ENCODE measurements at places on chromosomes 7 and 10. TPM values are rescaled to one million over a fixed set of nuclear protein-coding genes. Genes with fewer than 3 reads are reported as not detected.

The HOXA9 gene
- 1.6 TPM for total RNA-seq

The CALML3 gene
- total RNA-seq = not detected

DNA sequence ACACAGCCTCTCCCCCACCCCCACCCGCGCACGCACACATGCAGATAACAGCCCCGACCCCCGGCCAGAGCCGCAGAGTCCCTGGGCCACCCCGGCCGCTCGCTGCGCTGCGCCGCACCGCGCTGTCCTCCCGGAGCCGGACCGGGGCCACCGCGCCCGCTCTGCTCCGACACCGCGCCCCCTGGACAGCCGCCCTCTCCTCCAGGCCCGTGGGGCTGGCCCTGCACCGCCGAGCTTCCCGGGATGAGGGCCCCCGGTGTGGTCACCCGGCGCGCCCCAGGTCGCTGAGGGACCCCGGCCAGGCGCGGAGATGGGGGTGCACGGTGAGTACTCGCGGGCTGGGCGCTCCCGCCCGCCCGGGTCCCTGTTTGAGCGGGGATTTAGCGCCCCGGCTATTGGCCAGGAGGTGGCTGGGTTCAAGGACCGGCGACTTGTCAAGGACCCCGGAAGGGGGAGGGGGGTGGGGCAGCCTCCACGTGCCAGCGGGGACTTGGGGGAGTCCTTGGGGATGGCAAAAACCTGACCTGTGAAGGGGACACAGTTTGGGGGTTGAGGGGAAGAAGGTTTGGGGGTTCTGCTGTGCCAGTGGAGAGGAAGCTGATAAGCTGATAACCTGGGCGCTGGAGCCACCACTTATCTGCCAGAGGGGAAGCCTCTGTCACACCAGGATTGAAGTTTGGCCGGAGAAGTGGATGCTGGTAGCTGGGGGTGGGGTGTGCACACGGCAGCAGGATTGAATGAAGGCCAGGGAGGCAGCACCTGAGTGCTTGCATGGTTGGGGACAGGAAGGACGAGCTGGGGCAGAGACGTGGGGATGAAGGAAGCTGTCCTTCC, 620 bp downstream of the EPO start:
- H3K4me3 ChIP-seq = no peak overlapping the region
- H3K27me3 ChIP-seq = no peaks in the 10 kb centered on the region
- H3K27ac ChIP-seq = no peak overlapping the region
- H3K36me3 ChIP-seq = no peaks in the 10 kb centered on the region
- no peaks in the 10 kb centered on the region for H3K4me1 ChIP-seq
- DNase-seq = no peak

- H3K27ac ChIP-seq = no peak overlapping the region
- H3K4me1 ChIP-seq = no peaks in the 10 kb centered on the region
- DNase-seq = no peak
Observed at GRCh38 chr10:34955391-34955790, 134.8 kb downstream of the CUL2 start.

The AKR1D1 gene
- not detected for total RNA-seq

- no peak overlapping the region for H3K4me3 ChIP-seq
- no peaks in the 10 kb centered on the region for H3K27me3 ChIP-seq
- DNase-seq = peak; percentile 59
- H3K27ac ChIP-seq = no peak overlapping the region
- H3K4me1 ChIP-seq = no peaks in the 10 kb centered on the region
- H3K36me3 ChIP-seq = no peaks in the 10 kb centered on the region
Observed at GRCh38 chr10:77641788-77642397, 4.3 kb upstream of the KCNMA1 start.

DNA sequence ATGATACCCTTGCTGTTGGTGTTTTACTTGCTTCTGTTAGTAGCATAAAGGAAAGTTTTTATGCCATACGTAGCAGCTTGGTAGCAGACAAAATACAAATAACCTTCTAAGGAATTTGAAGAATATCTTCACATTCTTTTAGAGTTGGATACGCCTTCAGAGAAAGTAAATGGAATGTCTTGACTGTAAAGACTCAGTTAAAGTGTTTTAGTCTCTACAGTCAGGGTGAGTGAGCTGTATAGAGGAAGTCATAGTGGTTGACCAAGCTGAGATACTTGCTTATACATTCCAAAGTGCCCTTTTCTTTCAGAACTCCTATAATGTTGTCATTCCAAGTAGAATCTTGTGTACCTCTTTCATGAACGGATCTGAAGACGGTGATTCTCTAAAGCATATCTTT, 37.7 kb downstream of the RABGEF1 start:
- no peaks in the 10 kb centered on the region for H3K27me3 ChIP-seq
- H3K27ac ChIP-seq = no peak overlapping the region
- peaks cover 4% of the 10 kb centered on the region for H3K36me3 ChIP-seq
- no peak for DNase-seq

GRCh38 chr7:27134392-27134791, 3.8 kb upstream of the HOXA4 start:
- no peak overlapping the region for H3K4me3 ChIP-seq
- no peak overlapping the region for H3K27ac ChIP-seq
- H3K4me1 ChIP-seq = no peaks in the 10 kb centered on the region
- no peaks in the 10 kb centered on the region for H3K36me3 ChIP-seq
- H3K27me3 ChIP-seq = no peaks in the 10 kb centered on the region

DNA sequence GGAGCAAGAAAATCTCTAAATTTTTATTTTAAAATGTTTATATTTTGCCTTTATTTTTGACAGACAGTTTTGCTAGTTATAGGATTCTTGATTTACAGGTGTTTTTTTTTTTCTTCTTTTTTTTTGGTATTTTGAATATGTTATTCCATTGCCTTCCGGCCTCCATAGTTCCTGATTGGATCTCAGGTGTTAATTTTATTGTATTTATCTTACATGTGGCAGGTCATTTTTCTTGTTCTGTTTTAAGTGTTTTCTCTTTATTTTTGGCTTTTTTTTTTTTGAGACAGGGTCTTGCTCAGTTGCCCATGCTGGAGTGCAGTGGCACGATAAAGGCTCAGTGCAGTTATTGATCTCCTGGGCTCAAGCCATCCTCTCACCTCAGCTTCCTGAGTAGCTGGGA, 73.9 kb downstream of the MLLT10 start:
- peaks cover 3% of the 10 kb centered on the region for H3K4me1 ChIP-seq
- H3K36me3 ChIP-seq = no peaks in the 10 kb centered on the region
- no peaks in the 10 kb centered on the region for H3K27me3 ChIP-seq

- no peak overlapping the region for H3K4me3 ChIP-seq
- H3K4me1 ChIP-seq = peaks cover 5% of the 10 kb centered on the region
- no peak for DNase-seq
- no peaks in the 10 kb centered on the region for H3K36me3 ChIP-seq
- H3K27me3 ChIP-seq = no peaks in the 10 kb centered on the region
Observed at GRCh38 chr10:90126256-90126595, 424.8 kb downstream of the KIF20B start.

DNA sequence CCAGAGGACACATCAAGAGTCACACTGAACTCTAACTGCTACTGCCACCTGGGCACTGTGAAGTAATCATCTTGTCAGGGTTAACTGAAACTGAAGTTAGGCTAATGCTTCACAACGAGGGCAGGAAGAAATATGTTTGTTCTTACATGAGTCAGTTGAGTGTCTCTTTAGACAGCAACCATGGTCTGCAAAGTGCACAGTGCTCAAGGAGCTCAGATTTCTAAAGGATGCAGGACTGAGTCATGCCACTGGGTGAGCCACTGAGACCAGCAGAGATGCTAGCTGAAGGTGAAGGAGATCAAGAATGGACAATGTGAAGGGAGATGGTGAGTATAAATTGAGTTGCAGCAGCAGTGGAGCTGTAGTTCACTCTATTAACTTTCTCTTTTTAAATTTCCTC, 76.0 kb upstream of the CTTNBP2 start:
- H3K36me3 ChIP-seq = no peaks in the 10 kb centered on the region
- DNase-seq = no peak
- no peak overlapping the region for H3K4me3 ChIP-seq
- H3K4me1 ChIP-seq = no peaks in the 10 kb centered on the region
- no peak overlapping the region for H3K27ac ChIP-seq

DNA sequence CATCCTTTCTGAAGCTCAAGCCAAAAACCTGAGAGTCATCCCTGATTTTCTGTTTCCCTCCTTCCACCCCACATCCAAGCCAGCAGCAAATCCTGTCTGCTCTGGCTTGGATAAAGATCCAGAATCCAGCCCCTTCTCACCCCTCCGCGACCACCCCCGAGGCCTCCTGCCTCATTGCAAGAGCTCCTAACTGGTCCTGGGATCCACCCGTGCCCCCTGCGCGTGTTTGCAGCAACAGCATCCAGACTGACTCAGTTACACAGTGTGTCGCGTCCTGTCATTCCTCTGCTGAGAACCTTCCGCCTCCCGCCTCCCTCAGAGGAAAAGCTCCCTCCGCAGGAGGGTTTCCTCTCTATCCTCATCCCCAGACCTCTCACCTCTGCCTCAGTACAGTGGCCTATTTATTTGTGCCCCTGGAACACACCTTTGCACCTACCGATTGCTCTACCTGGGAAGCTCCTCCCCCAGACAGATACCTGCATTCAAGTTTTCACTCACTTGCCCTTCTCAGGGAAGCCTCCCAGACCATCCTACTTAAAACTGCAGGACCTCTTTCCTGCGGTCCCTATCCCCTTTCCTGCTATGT, 21.6 kb upstream of the GRID1 start:
- no peak overlapping the region for H3K4me3 ChIP-seq
- H3K27me3 ChIP-seq = no peaks in the 10 kb centered on the region
- H3K27ac ChIP-seq = no peak overlapping the region

- no peak overlapping the region for H3K27ac ChIP-seq
- H3K36me3 ChIP-seq = no peaks in the 10 kb centered on the region
- no peak overlapping the region for H3K4me3 ChIP-seq
- peaks cover 2% of the 10 kb centered on the region for H3K27me3 ChIP-seq
- no peaks in the 10 kb centered on the region for H3K4me1 ChIP-seq
Observed at GRCh38 chr7:128366300-128366699, 4.8 kb upstream of the PRRT4 start.

- no peak overlapping the region for H3K4me3 ChIP-seq
- peaks cover 10% of the 10 kb centered on the region for H3K4me1 ChIP-seq
- H3K27ac ChIP-seq = no peak overlapping the region
Observed at GRCh38 chr10:63431962-63432797, 33.6 kb downstream of the JMJD1C start.

DNA sequence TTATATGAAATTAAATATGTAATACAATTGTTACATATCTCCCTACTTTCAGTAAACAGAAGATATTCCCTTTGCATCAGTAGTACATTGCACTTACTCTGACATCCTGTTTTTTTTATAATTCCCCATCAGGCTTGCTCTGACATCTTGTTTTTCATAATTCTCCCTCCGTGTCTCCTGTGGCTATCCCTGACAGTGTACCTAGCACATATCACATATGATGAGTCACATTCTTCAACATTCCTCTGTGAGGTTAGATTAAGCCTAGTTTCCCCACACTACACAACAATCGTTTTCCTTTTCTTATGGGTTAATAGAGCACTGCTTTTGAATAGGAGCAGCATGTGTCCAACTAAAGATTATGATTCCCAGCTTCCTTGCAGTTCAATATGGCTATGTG, 250.6 kb upstream of the NPVF start:
- H3K27me3 ChIP-seq = no peaks in the 10 kb centered on the region
- H3K4me1 ChIP-seq = no peaks in the 10 kb centered on the region
- no peaks in the 10 kb centered on the region for H3K36me3 ChIP-seq
- no peak overlapping the region for H3K27ac ChIP-seq
- H3K4me3 ChIP-seq = no peak overlapping the region

GRCh38 chr10:58851606-58852005, 324.8 kb upstream of the PHYHIPL start:
- H3K36me3 ChIP-seq = no peaks in the 10 kb centered on the region
- H3K27ac ChIP-seq = no peak overlapping the region
- H3K27me3 ChIP-seq = no peaks in the 10 kb centered on the region
- no peak overlapping the region for H3K4me3 ChIP-seq

DNA sequence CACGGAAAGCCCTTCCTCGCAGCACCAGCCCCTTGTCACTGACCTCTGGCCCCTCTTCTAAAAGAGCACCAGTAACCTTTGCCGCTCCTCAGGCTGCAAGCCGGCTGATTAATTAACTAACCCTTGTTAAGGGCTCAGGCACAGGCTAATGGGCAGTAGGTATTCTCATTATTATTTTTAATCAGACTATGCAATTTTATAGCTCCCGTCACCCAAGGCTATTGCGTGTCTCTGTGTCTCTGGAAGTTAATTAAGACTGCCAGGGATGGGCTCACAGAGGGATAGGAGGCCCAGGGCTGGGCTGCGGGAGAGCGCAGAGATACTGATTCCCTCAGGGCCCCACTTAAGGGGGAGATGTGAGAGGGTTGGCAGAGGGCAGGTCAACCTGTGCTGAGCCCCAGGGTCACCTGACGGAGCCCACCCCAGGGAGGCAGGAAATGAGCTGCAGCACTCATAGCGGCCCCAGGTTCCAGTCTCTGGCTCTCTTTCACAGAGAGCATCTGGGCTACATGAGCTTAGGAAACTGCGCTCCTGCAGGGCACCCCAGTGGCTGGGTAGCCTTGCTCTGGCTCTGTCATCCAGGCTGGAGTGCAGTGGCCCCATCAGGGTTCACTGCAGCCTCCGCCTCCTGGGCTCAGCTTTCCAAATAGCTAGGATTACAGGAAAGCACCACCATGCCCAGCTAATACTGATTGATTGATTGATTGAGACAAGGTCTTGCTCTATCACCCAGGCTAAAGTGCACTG, 92.2 kb upstream of the LRRC4 start:
- no peaks in the 10 kb centered on the region for H3K36me3 ChIP-seq
- H3K4me3 ChIP-seq = no peak overlapping the region
- H3K27me3 ChIP-seq = no peaks in the 10 kb centered on the region
- no peak overlapping the region for H3K27ac ChIP-seq
- DNase-seq = no peak

The SFXN4 gene
- total RNA-seq = 11.6 TPM

The SLC13A1 gene
- not detected for total RNA-seq

DNA sequence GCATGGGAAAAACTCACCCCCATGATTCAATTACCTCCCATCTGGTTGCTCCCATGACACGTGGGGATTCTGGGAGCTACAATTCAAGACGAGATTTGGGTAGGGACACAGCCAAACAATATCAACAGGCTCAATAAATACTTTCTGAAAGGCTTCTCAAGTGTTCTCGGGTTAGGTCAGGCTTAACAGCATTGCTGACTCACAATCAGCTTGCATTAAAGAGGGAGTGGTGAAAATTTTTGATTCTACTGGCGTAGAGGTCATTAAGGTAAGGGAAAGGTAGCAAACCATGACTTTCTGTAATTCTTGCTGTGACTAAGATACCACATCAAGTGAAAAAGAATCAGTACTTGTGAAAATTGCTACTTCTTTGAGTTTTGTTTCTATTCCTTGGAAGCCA, 126.4 kb downstream of the JCAD start:
- DNase-seq = no peak
- no peak overlapping the region for H3K27ac ChIP-seq
- H3K27me3 ChIP-seq = no peaks in the 10 kb centered on the region

The ITGA8 gene
- 885 TPM for total RNA-seq

Data from aorta (tissue), 5 donors.